Testis (tissue), 5 donors: ENCODE measurements at places on chromosomes 3 and 15. TPM values are rescaled to one million over a fixed set of nuclear protein-coding genes. Genes with fewer than 3 reads are reported as not detected.

The ITIH4 gene
- total RNA-seq, result 19.9 TPM

The CCR9 gene
- total RNA-seq, result not detected

DNA sequence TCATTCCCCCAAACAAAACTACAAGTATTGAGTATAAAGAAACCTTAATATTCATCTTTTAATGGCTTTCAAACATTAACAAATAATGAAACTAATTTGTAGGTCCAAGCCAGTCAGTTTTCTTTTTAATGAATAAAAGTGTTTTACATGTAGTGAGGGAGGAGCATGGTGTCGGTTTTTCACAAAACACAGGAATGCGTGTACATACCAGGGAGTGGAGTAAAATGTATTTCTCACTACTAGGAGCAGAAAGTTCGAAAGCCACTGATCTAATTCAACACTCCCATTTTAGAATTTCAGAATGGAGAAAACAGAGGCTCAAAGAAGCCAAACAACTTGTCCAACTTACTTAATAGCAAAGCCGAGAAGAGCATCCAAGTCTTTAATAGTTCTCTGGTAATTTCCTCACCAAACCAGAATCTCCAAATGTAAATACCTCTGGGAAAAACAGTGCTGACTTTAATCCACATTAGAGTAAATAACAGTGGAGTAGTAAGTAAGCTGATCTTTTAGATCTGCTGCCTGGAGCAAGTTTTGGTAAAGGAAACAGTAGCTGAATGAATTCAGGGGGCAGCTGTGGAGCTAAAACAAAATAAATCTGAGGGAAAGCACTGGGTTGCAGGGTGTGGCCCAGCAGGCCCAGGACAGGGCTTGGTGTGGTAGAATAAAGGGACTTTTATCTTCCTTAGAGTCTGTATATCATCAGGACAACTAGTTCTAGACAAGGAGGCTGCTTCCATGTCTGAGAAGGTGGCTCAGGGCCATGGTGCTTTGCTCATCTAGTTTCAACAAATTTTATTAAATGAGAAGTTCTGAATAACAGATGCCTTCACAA, 7.9 kb downstream of the ANP32A start:
- DNase-seq, result no peak

DNA sequence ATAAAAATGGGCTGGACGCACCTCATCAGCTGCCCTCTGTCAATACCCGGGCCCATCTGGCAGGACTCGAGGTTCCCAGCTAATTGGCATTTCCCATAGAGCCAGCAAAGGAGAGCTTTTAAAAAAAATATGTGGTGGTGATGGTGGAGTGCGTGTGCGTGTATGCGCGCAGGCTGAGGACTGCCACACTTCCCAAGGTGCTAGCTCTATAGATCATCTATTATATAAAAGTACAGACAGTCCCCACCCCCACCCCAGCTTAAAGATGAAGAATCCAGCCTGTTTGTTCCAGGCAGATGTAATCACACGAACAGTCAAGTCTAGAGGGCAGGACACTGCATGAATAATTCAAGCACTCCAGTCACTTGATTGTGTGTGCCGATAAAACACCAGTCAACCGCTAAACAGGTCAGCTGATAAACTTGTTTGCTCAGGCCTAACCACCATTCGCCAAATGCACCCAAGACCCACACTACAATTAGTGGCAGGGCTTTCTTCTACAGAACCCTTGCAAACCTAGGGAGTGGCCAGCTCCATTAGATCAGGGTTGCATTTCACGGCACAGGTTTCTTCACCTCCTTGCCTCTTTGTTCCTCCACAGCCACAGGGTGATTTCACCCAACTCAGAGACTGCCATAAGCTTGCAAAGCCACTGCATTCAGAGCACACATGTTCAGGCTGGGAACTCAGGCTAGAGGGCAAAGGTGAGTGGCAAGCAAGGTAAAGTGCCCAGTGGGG, 5.8 kb downstream of the TLE3 start:
- DNase-seq, result no peak

The C3orf49 gene
- total RNA-seq, result 0.93 TPM
